ENCODE measurements at places on chromosomes 11 and 22.

DNA sequence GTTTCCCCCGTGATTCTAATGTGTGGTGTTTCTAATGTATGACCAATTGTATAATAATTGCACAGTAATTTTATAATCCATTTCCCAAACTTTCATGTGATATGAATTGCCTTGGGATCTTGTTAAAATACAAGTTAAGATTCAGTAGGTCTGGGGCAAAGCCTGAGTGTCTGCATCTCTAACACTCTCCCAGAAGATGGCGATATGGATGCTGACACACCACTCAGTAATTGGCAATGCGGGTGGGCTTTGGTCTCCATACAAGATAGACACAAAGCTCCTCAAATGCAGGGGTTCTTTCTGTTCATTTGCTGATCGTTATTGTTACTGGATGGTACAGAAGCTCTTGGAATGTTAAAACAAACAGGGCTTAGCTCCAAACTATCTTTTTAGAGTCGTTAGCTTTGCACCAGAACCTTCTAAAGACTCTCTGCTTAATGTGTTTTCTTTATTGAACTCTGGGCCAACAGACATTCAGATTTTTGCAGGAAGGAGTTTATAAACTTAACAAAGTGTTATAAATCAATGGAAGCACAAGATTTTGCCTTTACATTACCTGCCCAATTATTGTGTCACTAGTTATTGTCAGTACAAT, 45.4 kb upstream of the ANO3 start:
- DNase-seq = no peak

DNA sequence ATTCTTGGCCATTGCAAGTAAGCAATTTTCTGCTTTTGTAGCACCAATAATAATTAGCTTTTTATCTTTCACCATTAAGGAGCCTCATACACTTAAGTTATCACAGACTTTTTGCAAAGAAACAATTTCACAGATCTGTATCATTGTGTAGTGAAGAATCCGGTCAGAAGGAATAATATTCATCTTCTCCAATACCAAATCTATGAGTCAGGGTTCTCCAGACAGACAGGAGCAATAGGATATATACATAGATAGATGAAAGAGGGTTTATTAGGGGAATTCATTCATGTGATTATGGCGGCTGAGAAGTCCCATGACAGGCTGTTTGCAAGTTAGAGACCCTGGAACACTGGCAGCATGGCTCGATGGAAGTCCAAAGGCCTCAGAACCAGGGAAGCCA, 82.9 kb upstream of the UBASH3B start:
- DNase-seq = no peak

DNA sequence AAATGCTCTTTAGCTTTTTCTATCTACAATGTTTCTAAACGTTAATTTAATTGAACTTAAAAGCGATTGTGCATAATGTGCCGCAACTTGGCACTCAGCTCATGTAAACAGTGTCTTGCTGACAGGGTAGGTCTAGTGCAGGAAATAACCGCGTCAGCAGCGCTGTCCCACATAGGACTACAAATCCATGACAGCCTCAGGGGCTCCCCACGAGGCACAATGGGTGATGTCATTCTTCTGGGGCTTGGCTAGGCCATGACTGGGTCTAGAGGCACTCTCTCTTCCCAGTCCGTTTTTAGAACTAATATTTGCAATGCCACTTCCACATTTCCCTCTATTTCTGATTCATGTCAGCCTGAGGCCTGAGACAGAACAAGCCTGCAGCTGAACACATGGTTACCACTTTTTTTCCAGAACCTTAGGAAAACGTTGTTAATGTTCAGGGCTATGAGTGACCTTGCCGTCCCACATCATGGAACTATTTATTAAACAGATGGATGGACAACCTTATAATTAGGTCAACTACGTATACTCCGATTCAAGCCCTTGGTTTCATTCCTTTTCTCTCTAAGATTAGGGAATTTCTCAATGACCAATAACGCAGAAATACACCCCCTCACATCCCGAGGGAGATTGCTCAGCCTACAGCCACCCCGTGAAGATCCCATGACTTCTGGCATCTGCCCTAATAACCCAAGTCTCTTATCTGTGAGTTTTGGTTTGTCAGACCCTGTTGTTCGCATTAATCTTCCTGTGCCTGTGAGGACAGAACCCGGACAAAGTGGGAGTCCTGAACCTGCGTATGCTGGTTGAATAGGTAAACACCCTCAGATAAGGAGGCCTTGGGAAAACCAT, 19.4 kb upstream of the SNX32 start:
- no peak for DNase-seq

GRCh38 chr22:46113910-46114517, 36.3 kb upstream of the PPARA start:
- DNase-seq = no peak

Data from NCI-H526 treated with DMSO at 0.1 percent for 48 hours (cell line).